H1 (cell line): ENCODE measurements at places on chromosomes 12 and 14. TPM values are rescaled to one million over a fixed set of nuclear protein-coding genes. Genes with fewer than 3 reads are reported as not detected.

DNAI7 gene
- 0.28 TPM in 1 of 2 replicates, not detected in the other for total RNA-seq

SH2B3 gene
- 29.8 and 34.1 TPM in 2 replicates for total RNA-seq

GRCh38 chr14:68942296-68943035, 36.6 kb downstream of the ACTN1 start:
- H3K27ac ChIP-seq: no peak overlapping the region
- H3K4me1 ChIP-seq: peaks cover 8% of the 10 kb centered on the region

DNA sequence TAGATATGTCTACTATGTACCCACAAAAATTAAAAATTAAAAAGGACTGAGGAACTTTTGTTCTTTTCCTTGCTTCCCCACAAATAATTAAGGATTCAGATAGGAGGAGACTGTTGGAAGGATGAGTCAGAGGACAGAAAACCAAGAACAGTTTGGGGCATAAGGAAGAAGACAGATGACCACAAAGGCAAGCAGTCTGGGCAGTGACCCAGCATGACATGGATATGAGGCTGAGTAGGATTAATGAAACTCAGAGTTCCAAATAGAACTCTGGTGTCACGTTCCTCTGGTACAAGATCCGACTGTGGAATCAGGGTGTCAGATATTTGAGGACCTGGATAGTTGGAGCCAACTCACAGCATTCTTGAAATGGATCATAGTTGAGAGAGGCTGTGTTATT, 89.3 kb upstream of the SLC38A4 start:
- no peaks in the 10 kb centered on the region for H3K4me1 ChIP-seq
- H3K27me3 ChIP-seq: no peaks in the 10 kb centered on the region
- no peaks in the 10 kb centered on the region for H3K36me3 ChIP-seq
- H3K4me3 ChIP-seq: no peak overlapping the region
- no peak overlapping the region for H3K27ac ChIP-seq

KRT75 gene
- total RNA-seq: not detected in 2 replicates

DNA sequence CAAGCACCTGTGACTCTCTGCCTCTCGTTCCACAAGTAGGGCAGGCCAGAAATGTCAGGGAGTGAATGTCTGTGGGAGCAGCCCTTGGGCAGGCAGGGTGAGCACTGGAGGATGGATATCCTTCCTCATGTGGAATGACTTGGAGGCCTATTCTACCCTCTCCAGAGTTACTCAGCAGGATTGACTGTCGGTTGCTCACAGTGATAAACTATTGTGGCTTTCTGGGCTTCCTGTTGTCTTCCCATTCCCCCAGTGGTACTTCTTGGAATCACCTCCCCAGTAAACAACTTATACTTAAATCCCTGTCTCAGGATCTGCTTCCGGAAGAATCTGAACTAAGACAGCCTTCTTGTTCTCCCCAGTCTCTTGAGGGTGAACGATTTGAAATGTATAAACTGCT, 79.6 kb upstream of the MANSC4 start:
- no peak for DNase-seq
- H3K4me3 ChIP-seq: no peak overlapping the region
- H3K4me1 ChIP-seq: no peaks in the 10 kb centered on the region
- H3K27ac ChIP-seq: no peak overlapping the region
- no peaks in the 10 kb centered on the region for H3K36me3 ChIP-seq

DNA sequence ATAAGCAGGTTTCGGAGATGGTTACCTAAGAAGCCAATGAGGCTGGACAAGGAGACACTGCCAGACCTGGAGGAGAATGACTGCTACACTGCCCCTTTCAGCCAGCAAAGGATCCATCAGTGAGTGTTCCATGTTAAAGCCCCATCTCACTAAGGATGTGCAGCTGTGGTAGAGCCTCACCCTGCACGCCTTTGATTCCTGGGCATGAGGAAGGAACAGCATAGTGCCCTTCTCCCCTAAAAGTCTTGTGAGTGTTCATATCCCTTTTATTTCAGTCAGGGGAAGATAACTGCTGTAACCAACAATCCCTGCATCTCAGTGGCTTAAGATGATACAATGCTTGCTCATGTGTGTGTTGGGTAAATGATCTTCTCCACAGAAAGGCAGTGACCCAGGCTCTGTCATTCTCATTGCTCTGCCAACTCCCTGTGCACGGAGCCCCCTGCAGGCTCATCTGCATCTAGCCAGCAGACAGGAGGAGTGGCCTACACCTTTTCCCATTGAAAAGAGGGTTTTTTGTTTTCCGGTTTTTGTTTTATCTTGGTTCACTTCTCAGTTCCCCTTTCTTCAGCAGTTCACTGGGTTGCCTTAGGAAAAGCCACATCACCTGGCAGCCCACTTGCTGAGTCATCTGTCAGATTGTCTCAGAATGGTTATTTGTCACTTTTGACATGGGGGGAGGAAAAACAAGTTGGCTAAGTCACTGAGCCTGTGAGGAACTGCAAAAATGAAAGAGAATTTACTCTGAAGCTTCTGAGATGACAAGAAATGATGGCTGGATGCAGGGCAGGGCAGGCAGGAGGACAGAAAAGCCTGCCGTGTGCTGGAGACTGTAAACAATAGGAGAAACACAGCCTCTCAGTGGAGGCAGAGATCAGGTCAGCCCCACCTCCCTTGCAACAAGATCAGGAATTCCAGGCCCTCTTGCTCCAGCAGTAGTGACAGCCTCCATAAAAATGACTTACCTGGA, 193.3 kb downstream of the ANO4 start:
- no peaks in the 10 kb centered on the region for H3K27me3 ChIP-seq
- peak overlapping the region; percentile 5; the same call in 1 of the 2 replicates for H3K4me3 ChIP-seq
- peak overlapping the region; percentile 57; the same call in 1 of the 2 replicates for H3K27ac ChIP-seq
- peak; percentile 55 for DNase-seq
- no peaks in the 10 kb centered on the region for H3K36me3 ChIP-seq
- peaks cover 5% of the 10 kb centered on the region for H3K4me1 ChIP-seq

DNA sequence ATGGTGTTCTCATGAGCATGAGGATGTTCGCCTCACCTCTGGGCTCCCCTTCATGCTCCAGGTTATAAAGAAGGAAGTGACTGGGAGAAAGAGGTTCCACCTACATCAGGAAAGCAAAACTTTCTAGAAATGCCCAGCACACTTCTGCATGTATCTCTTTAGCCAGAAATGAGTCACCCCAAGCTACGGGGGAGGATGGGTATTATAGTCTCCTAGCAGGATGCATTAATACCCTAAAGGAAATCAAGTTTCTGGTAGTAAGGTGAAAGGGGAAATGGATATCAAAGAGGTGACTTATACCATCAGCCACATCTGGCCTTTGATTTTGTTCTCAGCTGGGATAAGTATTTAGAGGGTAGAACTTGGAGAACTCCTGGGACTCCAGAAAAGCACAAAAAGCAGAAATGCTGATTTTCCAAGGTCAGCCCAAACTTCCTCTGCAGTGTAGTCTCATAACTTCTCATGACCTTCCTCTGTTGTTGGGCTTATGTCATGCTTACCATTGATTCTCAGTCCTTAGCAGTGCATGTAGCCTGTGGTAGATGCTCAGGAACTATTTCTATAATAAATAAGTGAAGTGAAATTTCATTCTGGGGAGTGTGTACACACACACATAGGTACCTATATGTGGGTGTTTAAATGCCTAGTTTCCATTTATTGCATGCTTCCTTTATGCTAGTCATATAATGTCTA, 209.4 kb upstream of the CRY1 start:
- peaks cover 8% of the 10 kb centered on the region; the same call in 1 of the 2 replicates for H3K4me1 ChIP-seq
- no peak for DNase-seq
- H3K27me3 ChIP-seq: no peaks in the 10 kb centered on the region
- H3K27ac ChIP-seq: no peak overlapping the region

DNA sequence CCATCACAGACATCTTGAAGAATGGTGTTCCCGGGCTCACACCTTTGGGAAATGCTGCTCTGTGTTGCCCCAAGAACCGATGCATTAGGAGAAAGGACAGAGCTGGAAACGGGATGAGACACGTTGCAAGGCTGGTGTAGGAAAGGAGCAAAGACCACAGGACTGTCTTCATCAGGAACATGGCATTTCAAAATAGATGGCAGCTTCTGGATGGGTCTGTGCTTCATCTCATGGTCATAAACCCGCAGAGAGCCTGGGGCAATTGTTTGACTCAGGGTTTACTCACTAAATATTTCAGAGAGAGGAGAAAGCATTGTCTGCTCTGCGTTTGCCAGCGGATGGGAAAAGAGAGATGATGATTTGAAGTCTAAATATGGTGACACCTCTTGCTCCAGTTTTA, 76.3 kb downstream of the CACNA1C start:
- H3K27ac ChIP-seq: no peak overlapping the region
- no peak for DNase-seq
- H3K36me3 ChIP-seq: no peaks in the 10 kb centered on the region
- H3K4me3 ChIP-seq: no peak overlapping the region

DNA sequence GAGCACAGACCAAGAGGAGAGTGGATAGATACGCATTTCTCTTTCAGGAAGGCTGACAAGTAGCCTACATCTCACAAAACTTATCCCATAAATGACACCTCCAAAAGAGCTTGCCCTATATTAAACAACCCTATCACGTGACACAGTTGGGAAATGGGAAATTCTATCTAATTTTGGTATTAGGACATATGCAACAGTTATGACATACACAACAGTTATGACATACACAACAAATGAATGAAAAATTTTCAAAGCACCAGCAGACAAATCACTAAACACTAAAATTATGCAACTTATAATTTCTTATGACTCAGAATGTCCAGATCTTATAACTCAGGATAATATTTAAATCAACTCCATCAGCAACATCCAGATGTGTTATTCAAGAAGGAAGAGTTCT, 54.1 kb downstream of the DUSP16 start:
- H3K27me3 ChIP-seq: no peaks in the 10 kb centered on the region
- no peak overlapping the region for H3K4me3 ChIP-seq

DNA sequence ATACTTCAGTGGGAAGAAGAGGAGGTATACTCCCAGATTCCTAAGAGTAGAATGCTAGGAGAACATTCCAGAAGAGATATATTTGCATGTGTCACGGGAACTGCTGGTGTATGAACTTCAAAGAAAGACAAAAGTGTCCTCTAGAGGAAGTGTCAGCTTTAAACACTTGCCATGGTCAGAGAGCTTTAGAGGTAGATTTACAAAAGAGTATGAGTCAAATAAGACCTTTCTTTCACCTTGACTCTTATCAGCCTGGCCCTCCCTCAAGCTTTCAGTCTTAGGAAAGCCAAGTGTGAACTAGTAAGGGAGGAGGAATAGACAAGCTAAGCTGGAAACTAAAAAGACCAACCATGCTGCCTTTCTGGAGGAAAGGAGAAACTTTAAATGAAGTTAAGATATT, 34.7 kb downstream of the COX8C start:
- no peaks in the 10 kb centered on the region for H3K36me3 ChIP-seq
- no peaks in the 10 kb centered on the region for H3K4me1 ChIP-seq
- H3K27ac ChIP-seq: no peak overlapping the region

- DNase-seq: no peak
- no peaks in the 10 kb centered on the region for H3K27me3 ChIP-seq
- H3K36me3 ChIP-seq: no peaks in the 10 kb centered on the region
- no peak overlapping the region for H3K4me3 ChIP-seq
- H3K4me1 ChIP-seq: no peaks in the 10 kb centered on the region
Observed at GRCh38 chr14:68173227-68173972, 353.8 kb downstream of the RAD51B start.
